ENCODE measurements at places on chromosomes 6 and 20.

GRCh38 chr20:13289031-13289430 is 68.0 kb downstream of the ISM1 start:
- no peak for DNase-seq

- DNase-seq = no peak
Measured at GRCh38 chr6:53306819-53307347, 41.9 kb downstream of the ELOVL5 start.

GRCh38 chr6:52554684-52555280 is 22.1 kb downstream of the TRAM2 start:
- DNase-seq = no peak

- no peak for DNase-seq
Measured at GRCh38 chr6:47424436-47424836, 53.2 kb upstream of the CD2AP start.

GRCh38 chr6:30396833-30397479 is 52.0 kb downstream of the RPP21 start:
- DNase-seq = peak; percentile 87

DNA sequence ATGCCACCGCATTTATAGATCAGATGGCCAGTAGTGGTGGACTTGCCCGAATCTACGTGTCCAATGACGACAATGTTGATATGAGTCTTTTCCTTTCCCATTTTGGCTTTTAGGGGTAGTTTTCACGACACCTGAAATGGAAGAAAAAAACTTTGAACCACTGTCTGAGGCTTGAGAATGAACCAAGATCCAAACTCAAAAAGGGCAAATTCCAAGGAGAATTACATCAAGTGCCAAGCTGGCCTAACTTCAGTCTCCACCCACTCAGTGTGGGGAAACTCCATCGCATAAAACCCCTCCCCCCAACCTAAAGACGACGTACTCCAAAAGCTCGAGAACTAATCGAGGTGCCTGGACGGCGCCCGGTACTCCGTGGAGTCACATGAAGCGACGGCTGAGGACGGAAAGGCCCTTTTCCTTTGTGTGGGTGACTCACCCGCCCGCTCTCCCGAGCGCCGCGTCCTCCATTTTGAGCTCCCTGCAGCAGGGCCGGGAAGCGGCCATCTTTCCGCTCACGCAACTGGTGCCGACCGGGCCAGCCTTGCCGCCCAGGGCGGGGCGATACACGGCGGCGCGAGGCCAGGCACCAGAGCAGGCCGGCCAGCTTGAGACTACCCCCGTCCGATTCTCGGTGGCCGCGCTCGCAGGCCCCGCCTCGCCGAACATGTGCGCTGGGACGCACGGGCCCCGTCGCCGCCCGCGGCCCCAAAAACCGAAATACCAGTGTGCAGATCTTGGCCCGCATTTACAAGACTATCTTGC is 725 bp downstream of the EEF1A1 start:
- peak; percentile 68 for DNase-seq

DNA sequence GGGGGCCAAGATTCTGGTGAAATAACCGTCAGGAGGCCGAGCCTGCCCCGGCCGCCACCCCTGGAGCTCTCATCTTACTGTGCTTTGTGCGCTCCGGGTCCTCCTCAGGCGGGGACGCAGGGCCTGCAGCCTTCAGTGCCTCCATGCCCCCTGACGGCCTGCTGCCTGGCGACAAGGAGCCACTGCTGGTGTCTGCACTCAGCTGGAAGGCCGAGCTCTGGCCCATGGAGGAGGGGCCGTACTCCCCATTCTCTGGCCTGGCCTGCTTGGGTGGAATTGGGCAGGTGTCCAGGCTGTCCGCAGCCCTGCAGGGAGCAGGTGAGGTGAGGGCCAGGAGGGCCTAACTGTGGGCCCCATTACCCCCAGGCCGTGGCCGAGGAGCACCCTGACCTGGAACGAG is 5.3 kb downstream of the ZNF512B start:
- no peak for DNase-seq

DNA sequence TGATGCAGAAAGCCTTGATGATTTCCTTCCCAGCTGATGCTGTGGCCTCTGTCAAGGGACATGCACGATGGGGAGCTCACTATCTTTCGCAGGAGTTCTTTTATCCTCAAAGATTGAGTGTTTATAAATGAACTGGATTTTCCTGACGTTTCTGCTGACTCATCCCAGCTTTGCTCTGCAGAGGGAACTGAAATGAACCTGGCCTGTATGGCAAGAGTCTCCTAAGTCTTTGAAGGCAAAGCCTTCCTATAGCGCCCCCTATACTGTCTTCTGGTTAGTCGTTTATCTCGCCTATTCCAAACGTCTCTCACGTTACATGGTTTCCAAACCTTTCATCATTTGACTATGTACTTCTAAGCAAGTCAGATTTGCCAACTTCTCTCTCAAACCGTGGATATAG is 565.3 kb downstream of the KIF16B start:
- no peak for DNase-seq

DNA sequence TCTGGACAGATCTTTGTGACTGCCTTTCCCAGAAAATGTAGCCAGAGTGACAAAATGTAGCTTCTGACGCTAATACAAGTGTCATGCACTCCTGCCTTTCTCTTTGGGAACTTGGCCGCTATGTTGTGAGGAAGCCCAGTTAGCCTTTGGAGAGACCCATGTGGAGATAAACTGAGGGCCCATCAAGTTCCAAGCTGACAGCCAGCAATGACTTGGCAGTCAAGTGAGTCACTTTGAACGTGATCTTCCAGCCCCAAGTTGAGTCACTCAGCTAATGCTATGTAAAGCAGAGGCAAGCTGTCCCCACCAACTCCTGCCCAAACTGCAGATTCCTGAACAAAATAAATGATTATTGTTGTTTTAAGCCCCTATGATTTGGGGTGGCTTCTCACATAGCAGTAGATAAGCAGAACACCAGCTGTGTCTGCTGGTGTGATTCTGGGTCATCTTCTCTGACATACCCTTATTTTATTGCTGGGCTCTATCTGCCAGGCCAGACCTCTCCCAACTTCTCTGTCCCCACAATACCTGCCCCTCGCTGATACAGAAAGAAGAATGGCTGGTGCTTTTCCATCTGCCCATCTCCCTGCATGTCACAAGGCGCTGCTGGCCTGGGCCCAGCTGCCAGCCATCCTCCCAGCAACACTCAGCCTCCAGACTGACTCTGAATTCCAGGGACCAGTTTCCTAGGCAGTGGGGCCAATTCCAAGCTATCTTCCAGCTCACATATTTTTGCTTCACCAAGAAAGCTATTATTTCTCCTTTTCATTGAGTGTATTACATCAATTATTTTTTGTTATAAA is 274.8 kb downstream of the LRFN2 start:
- DNase-seq = no peak

GRCh38 chr6:71766146-71766760 is 120.1 kb upstream of the RIMS1 start:
- no peak for DNase-seq

GRCh38 chr20:63235399-63235983 is at the start of gene BIRC7:
Gene BIRC7 (plus strand): TSS chr20:63235905. CDS start chr20:63236097, 192 bp downstream.
- DNase-seq = no peak

GRCh38 chr20:57986666-57987065 is 241.8 kb downstream of the ANKRD60 start:
- no peak for DNase-seq

DNA sequence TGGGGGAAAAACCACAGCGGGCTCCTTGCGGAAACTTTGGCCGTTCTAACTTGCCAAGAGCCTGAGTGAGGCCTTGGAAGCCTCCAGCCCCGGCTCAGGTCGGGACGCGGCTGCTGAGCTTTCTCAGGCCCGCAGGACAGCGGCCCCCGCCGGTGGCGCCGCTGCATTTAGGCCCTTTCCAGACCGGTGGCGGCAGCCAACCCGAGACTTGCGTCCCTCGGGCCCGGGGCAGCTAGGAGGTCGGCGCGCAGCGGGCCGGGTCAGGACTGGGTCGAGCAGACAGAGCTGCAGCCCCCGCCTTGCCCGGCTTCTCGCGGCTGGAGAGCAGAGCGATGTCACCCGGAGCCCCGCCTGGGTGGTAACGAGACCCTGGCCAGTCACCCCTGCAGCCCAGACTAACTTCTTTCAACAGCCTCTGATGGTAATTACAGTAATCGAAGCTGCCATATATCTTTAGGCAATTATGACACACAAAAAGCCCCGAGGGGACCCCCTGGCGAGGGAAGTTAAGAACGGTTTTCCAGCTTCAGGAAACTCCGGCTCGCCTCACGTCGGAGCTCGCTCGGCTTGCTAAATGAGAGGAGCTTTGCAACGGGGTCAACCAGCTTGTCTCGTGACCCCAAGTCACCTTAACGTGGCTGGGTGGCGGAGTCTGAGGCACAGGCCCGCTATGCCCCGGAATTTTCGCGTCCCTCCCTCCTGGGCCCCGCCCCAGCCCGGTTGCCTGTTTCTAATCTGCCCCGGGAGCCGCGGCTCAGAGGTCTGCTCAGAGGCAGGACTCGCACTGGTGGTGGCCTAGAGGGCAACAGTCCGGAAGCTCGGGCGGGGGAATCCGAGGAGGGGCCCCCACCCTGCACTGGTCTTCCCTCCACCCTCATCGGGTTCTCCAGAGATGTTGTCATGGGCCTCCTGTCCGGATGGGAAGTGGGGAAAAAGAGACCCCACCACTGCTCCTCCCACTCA is 3.0 kb downstream of the NR2E1 start:
- DNase-seq = no peak

GRCh38 chr6:75608956-75609533 is 7.4 kb downstream of the SENP6 start:
- DNase-seq = no peak

DNA sequence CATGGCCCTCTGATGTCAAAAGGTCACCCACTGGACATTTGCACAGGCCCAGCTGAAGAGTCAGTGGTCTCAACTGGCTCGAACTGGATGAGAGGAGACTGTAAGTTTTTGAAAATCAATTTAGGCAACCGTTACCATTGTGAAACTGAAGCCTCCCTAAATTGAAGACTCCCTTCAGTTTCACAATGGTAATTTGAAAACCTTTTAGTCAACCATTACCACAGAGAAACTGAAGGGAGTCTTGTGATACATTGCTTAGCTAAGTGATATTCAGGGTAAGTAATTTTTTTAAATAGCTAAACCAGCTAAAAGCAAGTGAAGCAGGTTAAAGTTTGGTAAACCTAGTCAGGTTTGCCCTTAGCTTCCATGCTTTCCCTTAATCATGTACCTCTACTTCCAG is 197.3 kb upstream of the NT5E start:
- DNase-seq = no peak

GRCh38 chr20:54100563-54100962 is 30.2 kb upstream of the BCAS1 start:
- no peak for DNase-seq

DNA sequence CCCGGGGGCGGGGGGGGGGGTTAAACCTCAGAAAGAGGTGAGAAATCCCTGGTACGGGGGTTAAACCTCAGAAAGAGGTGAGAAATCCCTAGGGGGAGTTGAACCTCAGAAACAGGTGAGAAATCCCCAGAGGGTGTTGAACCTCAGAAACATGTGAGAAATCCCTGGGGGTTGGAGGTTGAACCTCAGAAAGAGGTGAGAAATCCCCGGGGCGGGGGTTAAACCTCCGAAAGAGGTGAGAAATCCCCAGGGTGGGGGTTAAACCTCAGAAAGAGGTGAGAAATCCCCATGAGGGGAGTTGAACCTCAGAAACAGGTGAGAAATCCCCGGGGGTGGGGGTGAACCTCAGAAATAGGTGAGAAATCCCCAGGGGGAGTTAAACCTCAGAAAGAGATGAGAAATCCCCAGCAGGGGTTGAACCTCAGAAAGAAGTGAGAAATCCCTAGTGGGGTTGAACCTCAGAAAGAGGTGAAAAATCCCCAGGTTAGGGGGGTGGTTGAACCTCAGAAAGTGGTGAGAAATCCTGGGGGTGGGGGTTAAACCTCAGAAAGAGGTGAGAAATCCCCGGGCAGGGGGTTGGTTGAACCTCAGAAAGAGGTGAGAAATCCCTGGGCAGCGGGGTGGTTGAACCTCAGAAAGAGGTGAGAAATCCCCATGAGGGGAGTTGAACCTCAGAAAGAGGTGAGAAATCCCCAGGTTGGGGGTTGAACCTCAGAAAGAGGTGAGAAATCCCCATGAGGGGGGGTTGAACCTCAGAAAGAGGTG is 87.4 kb downstream of the PLG start:
- DNase-seq = no peak

DNA sequence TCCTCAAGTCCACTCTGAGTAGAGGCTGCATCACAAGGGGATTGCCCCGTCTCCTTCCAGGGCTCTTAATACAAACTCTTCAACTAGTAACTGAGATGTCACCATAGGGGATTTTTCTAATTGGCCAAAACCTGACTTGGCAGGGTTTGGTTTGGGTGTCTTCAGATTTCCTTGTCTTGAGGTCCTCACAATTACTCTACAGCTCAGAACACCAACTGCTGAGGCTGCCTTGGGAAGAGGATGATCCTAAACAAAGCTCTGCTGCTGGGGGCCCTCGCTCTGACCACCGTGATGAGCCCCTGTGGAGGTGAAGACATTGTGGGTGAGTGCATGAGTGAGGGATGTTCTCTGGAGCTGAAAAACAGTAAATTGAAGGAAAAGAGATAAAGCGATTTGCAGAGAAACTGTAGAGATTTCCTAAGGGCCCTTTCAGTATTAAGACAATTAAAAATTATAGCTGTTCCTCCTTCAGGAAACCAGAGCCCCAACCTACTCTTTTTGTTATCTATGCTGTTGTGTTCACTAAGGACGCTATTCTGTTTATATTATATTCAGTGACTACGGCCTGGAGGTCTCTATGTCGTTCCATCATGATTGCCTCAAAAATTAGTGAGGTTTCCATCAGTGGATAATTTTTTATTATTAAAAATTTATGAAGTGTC is at the start of gene HLA-DQA1:
TSS of gene HLA-DQA1 (plus strand) at position 188 of the 662 bp plus-strand sequence. CDS start at position 241, 53 bp downstream.
- no peak for DNase-seq

GRCh38 chr6:24358219-24358821 is 461 bp upstream of the DCDC2 start:
- no peak for DNase-seq

All from activated gamma-delta T cell treated with Interleukin-2 at 50 U/mL for 16 hours (primary cell).